Caco-2 (cell line): ENCODE measurements at places on chromosomes 13 and 19. TPM values are rescaled to one million over a fixed set of nuclear protein-coding genes. Genes with fewer than 3 reads are reported as not detected.
A peak's percentile ranks its signal among the peaks of the same experiment; 100 is the strongest.

GRCh38 chr19:35142606-35143230 lies 337 bp upstream of the FXYD7 start:
- H3K36me3 ChIP-seq, result no peaks in the 10 kb centered on the region
- H3K4me3 ChIP-seq, result peak overlapping the region; percentile 29
- no peak overlapping the region for H3K27ac ChIP-seq

DNA sequence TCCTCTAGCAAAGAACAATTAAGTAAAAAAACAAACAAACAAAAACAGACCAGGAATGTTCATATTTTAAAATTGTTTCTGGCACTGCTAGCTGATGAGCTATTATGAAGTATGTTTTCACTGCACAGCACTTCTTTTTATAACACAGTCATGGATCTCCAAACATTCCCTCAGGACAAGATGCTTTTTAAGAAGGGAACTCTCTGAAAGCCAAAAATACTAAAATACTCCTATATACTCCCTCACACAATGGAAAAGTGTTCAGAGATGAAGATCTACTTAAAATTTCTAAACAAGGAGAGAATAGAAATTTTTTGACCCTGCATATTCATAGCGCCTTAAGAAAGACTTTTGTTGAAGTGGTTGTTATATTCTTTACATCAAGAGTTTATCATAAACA lies 926.8 kb downstream of the DIAPH3 start:
- no peaks in the 10 kb centered on the region for H3K36me3 ChIP-seq
- no peak overlapping the region for H3K4me3 ChIP-seq
- DNase-seq, result no peak
- peaks cover 2% of the 10 kb centered on the region for H3K27me3 ChIP-seq
- no peak overlapping the region for H3K27ac ChIP-seq
- H3K4me1 ChIP-seq, result no peaks in the 10 kb centered on the region

- no peaks in the 10 kb centered on the region for H3K36me3 ChIP-seq
- DNase-seq, result no peak
- no peak overlapping the region for H3K27ac ChIP-seq
- no peak overlapping the region for H3K4me3 ChIP-seq
- H3K27me3 ChIP-seq, result no peaks in the 10 kb centered on the region
Measured at GRCh38 chr13:30725326-30726085, 9.8 kb upstream of the ALOX5AP start.

DNA sequence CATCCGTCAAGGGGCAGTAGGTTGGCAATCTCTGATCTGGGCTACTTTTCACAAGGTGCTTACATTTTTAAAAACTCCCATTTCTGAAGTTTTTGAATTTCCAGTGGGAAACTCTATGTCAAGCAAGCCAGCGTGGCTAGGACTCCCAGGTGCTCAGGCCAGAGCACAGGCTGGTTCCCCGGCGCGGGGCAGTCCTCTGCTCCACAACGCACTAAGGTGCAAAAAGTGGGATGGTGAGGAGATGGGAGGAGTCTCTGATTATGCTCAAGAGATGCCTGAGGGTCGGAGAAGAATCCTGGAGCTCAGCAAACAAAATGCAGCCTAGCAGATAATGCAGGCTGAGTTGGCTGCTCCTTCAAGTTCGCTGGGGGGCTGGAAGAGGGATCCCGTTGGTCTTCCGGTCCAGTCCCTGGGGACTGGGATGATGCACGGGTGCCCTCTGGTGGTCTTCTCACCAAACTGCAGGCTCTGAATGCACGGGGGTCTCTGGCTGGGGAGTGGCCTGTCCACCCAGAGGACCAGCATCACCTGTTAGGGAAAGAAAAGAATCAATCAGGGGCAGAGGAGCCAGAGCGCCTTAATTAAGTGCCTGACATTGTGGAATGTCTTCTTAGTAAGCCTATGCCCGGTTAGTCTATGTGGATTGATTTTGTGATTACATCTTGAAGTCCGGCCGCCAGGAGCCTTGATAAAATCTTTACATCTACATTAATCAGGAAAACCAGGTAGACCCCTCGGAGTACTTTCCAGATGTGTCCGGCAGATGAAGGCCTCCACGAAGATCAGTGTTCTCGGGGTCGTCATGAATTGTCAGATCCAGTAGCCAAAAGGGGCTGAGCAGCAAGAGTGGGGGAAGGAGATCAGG lies 244.4 kb upstream of the MAB21L1 start:
- DNase-seq, result peak; percentile 77
- H3K36me3 ChIP-seq, result no peaks in the 10 kb centered on the region
- H3K27me3 ChIP-seq, result no peaks in the 10 kb centered on the region

DNA sequence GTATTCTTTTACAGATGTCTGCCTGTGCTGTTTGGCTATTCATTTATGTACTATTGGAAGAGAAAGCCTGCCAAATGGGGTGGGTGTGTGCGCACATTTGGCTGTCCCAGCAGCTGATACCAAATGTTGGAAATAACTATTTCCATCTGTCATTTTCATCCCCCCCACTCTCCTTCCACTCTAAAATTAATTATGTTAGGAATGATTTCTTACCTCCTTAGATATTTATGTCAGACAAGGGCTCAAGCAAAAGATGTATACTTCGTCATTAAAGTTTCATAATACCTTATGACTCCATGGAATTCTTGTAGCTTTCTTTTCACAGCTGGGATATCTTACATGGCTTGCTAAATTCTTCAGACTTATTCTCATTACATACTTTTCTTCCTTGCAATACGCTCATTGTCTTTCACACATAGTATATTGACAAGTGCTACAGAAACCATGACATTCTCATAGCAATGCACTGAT lies 18.6 kb downstream of the ITM2B start:
- DNase-seq, result no peak
- H3K27ac ChIP-seq, result no peak overlapping the region
- H3K4me3 ChIP-seq, result no peak overlapping the region
- no peaks in the 10 kb centered on the region for H3K4me1 ChIP-seq
- H3K27me3 ChIP-seq, result no peaks in the 10 kb centered on the region

MUC16 gene
- total RNA-seq, result 0.05 TPM in 2 replicates

GRCh38 chr19:21947775-21948174 lies 63.0 kb downstream of the ZNF208 start:
- DNase-seq, result no peak
- no peak overlapping the region for H3K4me3 ChIP-seq
- no peaks in the 10 kb centered on the region for H3K4me1 ChIP-seq
- H3K27ac ChIP-seq, result no peak overlapping the region
- no peaks in the 10 kb centered on the region for H3K27me3 ChIP-seq
- H3K36me3 ChIP-seq, result no peaks in the 10 kb centered on the region

- DNase-seq, result no peak
- H3K4me3 ChIP-seq, result no peak overlapping the region
- H3K36me3 ChIP-seq, result no peaks in the 10 kb centered on the region
- no peaks in the 10 kb centered on the region for H3K27me3 ChIP-seq
- peaks cover 9% of the 10 kb centered on the region; the same call in 1 of the 2 replicates for H3K4me1 ChIP-seq
Measured at GRCh38 chr13:92807353-92807752, 419.3 kb upstream of the GPC6 start.

ANGPTL4 gene
- 0.63 and 1.2 TPM in 2 replicates for total RNA-seq

DNA sequence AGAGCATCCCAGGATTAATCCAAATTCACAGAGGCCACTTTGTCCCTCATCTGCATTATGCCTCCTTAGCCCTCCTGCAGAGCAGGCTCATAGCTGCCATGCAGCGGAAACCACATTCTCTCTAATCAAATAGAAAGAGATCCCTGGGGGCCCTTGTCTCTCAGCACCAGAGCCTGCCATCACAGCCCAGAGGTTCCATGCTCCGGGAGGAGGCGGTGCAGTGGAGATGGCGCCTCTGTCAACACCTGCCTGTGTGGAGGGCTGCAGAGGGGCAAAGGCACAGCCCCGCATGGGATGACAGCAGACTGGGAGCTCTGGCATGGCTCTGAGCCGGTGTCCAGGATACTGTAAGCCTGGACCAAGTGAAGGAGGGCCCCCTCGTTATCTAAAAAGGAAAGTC lies 111.3 kb downstream of the SLC7A1 start:
- no peaks in the 10 kb centered on the region for H3K36me3 ChIP-seq
- no peak for DNase-seq
- no peak overlapping the region for H3K27ac ChIP-seq
- no peaks in the 10 kb centered on the region for H3K27me3 ChIP-seq
- H3K4me1 ChIP-seq, result peaks cover 5% of the 10 kb centered on the region

GRCh38 chr19:20513189-20513904 lies 52.2 kb downstream of the ZNF737 start:
- DNase-seq, result no peak
- H3K4me1 ChIP-seq, result no peaks in the 10 kb centered on the region
- no peak overlapping the region for H3K4me3 ChIP-seq
- H3K27ac ChIP-seq, result no peak overlapping the region
- no peaks in the 10 kb centered on the region for H3K36me3 ChIP-seq

DNA sequence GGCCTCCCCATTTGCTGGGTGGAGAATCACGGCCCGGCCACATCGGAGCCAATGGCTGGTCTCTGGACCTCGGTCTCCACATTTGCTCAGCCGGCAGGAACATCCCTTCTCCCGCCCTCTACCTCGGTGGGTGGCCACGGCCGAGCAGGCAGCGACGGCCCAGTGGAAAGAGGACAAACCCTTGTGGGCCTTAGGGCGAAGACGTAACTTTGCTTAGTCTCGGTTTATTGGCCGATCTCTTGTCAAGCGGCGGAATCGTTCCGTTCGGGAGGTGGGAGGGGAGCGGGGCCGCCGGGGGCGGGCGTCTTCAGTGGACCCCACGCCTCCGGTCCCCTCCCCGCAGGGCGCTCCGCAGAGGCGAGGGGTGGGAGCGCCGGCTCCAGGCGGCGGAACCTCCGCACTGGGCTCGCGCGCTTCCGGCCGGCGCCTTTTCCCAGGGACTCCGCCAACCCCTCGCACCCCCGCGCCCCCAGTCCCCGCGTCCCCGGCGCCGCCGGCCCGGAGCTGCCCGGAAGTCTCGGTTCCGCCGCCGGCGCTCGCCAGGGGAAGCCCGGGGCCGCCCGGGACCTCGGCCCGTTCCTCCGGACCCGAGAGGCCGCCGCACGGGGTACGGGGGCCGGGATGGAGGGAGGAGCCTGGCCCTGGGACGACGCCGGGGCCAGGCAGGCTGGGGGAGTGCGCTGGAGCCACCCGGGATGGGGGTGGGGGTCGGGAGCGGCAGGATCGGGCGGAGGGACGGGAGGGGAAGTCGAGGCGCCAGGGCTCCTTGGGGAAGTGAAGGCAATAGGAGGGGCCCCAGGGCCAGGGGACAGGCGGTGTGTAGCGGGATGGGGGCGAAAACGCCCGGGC lies at the start of gene ZNF580:
TSS of gene ZNF580 (plus strand) at position 426 of the 849 bp plus-strand sequence. CDS start 1,507 bp downstream, outside the sequence.
- H3K27me3 ChIP-seq, result no peaks in the 10 kb centered on the region
- peak within 1 kb of the TSS; percentile 84 for H3K4me3 ChIP-seq
- DNase-seq, result peak; percentile 85
- H3K27ac ChIP-seq, result peak within 1 kb of the TSS; percentile 95
- 0 out of 2 replicates have a peak, but pooled peaks cover 2% of the 10 kb centered on the region for H3K36me3 ChIP-seq

DNA sequence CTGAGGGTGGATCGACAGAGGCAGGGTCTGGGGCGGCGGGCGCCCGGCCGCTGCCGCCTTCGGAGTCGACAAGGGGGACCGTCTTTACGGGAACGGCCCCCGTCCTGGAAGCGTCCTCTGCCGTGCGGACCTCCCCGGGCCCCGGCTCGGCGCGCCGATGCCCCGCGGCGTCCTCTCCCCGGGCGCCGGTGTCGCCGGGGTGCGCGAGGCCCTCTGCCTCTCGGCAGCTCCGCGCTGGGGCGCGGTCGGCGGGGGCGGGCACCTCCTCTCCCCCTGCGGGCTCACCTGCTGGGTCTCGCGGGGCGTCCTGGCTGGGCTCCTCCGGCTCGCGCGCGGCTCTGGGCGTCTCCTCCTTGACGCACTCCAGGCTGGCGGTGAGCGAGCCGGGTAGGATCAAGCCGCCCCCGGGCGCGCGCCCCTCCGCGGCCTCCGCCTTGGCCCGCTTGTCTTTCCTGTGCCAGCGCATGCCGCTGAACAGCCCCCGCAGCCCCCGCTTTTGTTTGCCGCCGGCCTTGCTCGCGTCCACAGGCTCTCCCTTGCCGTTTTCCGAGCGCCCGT lies 1.5 kb downstream of the AMER2 start:
- DNase-seq, result no peak
- no peaks in the 10 kb centered on the region; the same call in 1 of the 2 replicates for H3K27me3 ChIP-seq
- no peak overlapping the region for H3K27ac ChIP-seq
- no peak overlapping the region for H3K4me3 ChIP-seq

DNA sequence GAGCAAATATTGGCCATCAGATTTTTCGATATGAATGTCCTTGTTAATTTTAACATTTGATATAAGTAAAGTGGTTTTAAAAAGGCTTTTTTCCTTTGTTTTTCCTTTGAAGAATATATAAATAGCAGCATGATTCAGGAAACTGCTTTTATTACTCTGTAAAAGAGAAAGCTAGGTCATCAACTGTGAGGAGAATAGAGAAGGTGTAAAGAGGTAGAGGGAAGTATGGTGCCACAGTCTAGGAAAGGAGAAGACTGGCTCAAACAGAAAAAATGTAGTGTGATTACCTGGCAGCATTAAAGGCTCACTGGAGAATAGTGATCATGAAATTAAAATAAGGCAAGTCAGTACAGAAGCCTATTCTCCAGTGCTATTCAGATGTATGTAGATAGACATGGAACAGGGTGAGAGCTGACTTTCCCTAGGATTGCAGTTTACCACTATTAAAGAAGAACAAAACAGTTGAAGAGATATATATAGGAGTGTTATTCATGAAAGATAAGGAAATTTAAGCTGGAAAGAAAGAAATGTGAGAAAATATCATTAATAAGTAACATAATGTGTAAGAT lies 1115.9 kb upstream of the PCDH9 start:
- DNase-seq, result no peak
- no peaks in the 10 kb centered on the region for H3K4me1 ChIP-seq
- H3K27me3 ChIP-seq, result no peaks in the 10 kb centered on the region
- H3K4me3 ChIP-seq, result no peak overlapping the region
- H3K27ac ChIP-seq, result no peak overlapping the region

DNA sequence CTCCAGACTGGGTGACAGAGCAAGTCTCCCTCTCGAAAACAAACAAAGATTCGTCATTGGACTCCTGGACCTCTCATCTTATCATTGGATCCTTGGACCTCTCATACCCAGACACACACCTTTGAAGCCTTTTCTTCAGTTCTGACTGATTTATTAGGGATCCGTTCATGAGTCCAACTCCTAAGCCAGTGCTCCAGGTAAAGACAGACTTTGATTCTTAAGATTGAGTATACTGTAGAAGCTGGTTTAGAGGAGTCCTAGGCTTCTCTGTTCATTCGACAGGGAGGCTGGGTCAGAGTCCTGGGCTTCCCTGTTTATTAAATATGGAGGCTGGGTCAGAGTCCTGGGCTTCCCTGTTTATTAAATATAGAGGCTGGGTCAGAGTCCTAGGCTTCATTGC lies 38.7 kb downstream of the SACS start:
- no peak overlapping the region for H3K27ac ChIP-seq
- H3K36me3 ChIP-seq, result no peaks in the 10 kb centered on the region
- no peaks in the 10 kb centered on the region for H3K27me3 ChIP-seq
- no peak for DNase-seq
- H3K4me3 ChIP-seq, result no peak overlapping the region

GYS1 gene
- total RNA-seq, result 62.7 and 65.3 TPM in 2 replicates
